Stimulated activated CD8-positive, alpha-beta memory T cell treated with anti-CD3 and anti-CD28 coated beads, Interleukin-15, amount 100 ng/mL, for 4 hours (primary cell): ENCODE measurements at places on chromosomes 1 and 21.

DNA sequence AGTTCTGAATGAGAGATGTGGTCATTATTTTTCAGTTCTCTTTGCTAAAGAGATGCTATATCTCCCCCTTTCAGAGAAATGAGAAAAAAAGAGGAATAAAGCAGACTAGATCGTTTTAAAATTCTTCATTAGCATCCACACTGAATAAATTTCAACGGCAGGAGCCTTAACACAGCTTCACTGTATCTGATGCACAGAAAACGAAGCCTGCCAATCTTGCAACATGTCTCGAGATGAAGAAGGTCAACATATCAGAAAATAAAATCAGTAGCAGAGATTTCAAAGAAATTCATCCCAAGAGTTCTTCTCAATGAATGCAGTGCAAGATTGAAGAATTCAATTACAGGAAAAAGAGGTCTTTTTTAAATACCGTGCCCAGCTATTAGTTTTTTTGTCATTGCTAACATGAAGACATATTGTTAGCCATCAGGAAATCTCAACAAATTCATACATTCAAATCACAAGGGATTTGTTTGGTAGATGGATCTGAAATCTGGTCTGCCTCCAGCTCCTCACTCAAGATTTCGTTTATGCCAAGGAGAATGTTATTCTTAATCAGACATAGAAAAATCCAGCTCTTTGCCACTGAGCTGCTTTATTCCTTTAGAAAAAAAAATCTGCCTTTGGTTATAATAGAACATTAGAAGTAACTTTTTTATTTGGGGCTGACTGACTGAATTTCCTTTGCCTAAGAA is 76.4 kb upstream of the DAB1 start:
- no peak for DNase-seq

GRCh38 chr1:20787840-20788795 is 1.0 kb upstream of the HP1BP3 start:
- DNase-seq, result no peak

GRCh38 chr21:40151611-40152010 is 284.4 kb downstream of the PCP4 start:
- no peak for DNase-seq

GRCh38 chr21:35721701-35722100 is 338.6 kb downstream of the SETD4 start:
- no peak for DNase-seq

- no peak for DNase-seq
Measured at GRCh38 chr1:38558500-38559445, 300.8 kb downstream of the RRAGC start.

DNA sequence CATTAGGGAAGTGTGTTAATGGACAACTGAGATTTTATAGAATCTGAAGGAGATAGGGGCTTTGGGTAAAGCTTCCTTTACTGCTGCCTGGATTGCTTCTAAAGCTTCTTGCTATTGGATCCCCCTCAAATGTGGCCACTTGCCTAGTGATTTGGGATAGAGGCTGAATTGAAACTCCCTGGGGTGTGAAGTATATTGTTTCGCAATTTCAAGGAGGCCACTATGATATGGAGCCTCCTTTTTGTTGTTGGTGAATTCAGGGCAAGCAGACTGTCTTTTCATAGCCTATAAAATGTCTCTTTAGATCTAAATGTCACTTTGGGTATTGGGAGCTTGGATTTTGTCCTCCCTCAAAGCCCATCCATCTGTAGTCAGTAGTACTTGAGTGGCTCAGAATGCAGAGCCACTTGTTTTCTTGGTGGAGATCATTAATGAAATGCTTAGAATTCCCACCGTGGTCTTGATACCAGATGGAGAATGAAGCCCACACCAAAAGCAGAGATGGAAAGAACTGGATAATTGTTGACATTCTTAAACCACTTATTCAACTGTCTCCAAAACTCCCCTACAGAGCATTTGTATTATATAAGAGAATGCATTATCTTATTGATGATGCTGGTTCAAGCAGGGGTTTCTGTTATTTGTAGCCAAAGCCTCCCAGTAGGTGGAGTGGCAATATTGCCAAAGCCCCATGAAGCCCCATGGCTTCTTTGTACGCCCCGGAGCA is 144.3 kb upstream of the KCNE2 start:
- DNase-seq, result no peak

DNA sequence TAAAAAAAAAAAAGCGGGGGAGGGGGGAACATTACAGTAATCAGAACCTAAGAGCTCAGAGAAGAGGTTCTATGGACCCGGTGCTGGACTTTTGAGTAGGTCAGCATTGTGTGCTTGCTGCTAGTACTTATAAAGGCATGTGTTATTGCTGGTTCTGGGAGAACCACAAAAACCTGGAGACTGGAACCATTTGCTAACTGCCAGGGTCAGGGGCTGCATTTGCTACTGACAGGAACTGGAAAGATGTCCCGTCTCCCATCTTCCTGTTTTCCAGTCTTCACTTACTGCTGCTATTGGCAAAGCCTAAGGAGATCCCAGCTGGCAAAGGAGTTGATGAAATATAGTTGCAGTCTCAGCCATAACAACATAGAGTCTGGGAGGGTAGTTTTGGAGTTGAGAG is 4.3 kb downstream of the RNF2 start:
- DNase-seq, result no peak

GRCh38 chr1:222060210-222060916 is 318.5 kb upstream of the DUSP10 start:
- no peak for DNase-seq

DNA sequence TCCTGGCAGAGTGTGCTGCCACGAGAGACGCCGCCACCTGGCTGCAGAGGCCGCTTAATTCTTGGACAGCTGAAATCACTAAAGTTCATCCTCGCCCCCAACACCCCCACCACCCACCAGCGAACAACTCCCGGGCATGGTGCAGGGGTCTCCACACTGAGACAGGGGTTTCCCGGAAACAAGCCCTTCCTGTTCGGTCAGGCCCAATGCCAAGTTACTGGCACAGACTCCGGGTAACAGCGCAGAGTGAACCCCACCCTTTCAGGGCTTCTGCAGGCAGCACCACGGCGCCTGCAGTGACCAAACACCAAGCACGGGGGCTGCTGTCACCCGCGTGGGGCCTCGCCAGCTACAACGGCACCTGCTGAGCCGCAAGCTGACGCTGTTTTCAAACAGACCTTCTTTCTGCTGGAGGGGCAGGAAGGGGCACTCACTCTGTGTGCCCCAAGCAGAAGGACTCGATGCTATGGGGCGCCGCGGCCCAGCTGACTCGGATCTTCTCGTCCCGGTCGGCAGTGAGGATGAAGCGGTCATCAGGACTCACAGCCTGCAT is 17.4 kb downstream of the WDR4 start:
- no peak for DNase-seq

DNA sequence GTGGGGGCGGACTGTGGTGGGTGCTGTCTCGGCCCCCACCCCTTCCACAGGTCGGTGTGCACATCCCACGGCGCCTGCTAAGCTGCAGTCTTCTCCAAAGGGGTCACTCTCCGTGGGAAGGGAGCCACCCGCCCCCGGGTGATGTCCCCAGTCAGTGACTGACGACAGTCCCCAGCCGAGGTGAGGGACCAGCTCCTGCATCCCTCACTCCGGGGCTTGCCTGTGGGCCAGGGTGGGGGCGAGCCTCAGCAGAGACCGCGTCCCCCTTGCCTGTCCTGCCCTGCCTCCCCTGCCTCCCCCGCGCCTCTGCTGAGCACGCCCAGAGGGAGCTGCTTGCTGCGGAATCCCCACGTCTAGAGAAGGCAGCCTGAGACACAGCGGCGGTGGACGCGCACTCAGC is 35.9 kb upstream of the PDE9A start:
- DNase-seq, result no peak

GRCh38 chr1:70220517-70221237 is 503 bp upstream of the SRSF11 start:
- DNase-seq, result no peak

- no peak for DNase-seq
Measured at GRCh38 chr1:222369148-222369547, 178.8 kb downstream of the HHIPL2 start.

GRCh38 chr1:121587230-121587569 is 402.4 kb downstream of the SRGAP2C start:
- no peak for DNase-seq

GRCh38 chr1:106659490-106660244 is 396.8 kb upstream of the PRMT6 start:
- DNase-seq, result no peak

DNA sequence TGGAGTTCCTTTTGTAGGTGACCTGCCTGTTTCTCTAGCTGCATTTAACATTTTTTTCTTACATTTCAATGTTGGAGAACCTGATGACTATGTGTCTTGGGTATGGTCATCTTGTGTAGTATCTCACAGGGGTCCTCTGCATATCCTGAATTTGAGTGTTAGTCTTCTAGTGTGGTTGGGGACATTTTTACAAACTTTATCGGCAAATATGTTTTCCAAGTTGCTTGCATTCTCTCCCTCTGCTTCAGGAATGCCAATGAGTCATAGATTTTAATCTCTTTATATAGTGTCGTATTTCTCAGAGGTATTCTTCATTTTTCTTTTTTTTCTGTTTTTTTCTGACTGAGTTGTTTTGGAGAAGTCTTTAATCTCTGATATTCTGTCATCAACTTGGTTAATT is 684.0 kb downstream of the NCAM2 start:
- no peak for DNase-seq

GRCh38 chr1:172970186-172970585 is 80.6 kb downstream of the TNFSF18 start:
- DNase-seq, result no peak

DNA sequence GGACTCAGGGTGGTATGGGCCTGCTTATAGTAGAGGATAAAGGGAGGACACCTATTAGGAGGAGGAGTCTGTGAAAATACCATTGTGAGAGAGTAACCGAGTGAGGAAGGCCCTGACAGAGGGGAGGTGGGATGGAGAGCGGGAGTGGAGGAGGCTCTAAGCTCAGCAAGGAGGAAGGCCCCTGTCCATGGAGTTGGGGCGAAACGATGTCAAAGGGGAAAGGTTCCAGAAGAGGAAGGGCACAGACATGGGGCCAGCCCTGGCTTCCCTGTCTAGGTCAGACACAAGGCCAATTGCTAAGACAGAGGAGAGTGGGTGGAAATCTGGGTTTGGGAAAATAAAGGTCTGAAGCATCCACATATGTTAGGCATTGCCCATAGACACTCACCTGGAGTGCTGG is 44.2 kb downstream of the ELK4 start:
- DNase-seq, result no peak

GRCh38 chr1:213325482-213325881 is 274.4 kb downstream of the RPS6KC1 start:
- no peak for DNase-seq

GRCh38 chr1:156086256-156086662 is 4.0 kb upstream of the MEX3A start:
- DNase-seq, result no peak

DNA sequence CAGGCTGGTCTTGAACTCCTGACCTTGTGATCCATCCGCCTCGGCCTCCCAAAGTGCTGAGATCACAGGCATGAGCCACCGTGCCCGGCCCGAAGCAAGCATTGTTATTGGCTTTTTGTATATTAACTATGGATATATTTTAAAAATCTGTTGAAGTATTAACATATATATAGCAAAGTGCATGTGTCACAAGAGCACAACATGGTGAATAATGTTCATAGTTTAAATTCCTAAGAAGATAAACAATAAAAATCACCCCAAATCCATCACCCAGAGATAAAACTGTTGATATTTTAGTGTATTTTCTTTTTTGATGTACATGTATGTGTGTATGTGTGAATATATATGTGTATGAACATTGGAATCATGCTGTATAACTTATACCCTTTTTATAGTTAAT is 9.1 kb upstream of the FOXE3 start:
- no peak for DNase-seq

- DNase-seq, result no peak
Measured at GRCh38 chr1:184225283-184226099, 161.3 kb upstream of the C1orf21 start.

DNA sequence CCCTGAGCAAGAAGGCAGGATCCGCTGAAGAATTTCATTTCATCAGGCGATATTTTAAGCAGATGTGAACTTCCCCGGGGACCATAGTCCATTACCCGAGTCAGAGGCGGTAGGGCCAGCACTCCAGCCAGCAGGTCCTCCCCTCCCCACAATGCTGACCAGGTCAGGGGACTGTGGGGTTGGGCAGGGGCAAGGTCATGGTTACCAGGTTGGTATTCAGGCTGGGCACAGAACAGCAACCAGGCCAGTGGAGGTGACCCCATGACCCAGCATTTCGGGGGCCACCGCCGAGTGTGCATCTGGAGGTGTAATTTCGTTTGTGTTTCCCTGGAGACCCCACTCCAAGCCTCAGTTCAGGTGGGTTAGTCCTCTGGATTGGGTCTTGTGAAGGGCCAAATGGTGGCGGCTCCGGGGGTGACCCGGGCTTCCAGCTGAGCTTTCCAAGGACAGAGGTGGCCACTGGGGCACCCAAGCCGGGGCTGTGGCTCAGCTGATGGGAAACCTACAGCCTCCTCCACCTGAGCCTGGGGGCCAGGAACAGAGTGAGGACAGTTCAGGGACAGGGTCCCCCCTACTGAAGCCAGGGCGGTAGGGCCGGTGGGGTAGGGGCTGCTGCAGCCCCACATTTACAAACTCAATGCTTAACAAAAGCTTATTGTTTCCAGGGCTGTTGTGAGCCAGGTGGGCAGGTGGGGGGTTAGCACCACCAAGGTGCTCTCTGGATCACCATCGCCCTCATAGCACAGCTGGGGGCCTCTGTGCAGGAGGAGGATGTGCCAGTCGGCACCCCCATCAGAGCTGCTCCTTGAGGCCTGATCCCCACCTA is 2.8 kb downstream of the PRDM16 start:
- DNase-seq, result no peak

GRCh38 chr1:56429288-56429687 is 150.1 kb downstream of the PLPP3 start:
- no peak for DNase-seq

- no peak for DNase-seq
Measured at GRCh38 chr1:27348861-27349783, 7.3 kb downstream of the SYTL1 start.

DNA sequence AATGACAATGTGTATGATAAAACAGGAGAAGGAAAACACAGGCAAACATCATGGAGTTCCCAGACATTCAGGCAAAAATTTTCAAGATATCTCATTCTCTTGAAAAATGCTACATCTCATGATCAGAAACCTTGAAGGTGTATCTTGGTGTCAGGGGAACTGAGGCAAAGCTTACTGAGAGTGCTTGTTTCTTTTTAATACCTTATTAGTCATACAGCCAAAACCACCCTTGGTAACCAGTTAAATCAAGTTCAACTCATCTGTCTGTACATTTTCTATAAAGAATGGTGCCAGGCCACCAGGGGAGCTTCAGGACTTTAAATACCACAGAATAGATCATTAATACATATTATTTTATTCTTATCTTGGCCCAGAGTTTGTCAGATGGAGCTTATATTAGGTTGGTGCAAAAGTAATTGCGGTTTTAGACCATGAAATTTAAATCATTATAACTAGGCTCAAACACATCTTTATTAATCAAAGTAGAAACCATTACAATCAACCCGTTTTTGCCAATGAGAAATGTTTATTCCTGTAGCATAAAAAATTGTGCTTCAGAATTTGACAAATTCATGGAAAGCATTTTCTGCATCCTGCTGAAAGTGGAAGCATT is 1036.0 kb downstream of the AMY1C start:
- no peak for DNase-seq

- no peak for DNase-seq
Measured at GRCh38 chr1:230910755-230911117, 42.4 kb upstream of the C1orf198 start.
